Activated T-cell treated with anti-CD3 and anti-CD28 coated beads for 4 hours (primary cell): ENCODE measurements at places on chromosomes 1 and 21.

- no peak for DNase-seq
Observed at GRCh38 chr1:157700732-157701131, at the start of gene FCRL3. FCRL3 (minus strand) TSS chr1:157700769; CDS start chr1:157700489, 280 bp downstream.

GRCh38 chr1:50423670-50424000 is 392 bp upstream of the DMRTA2 start:
- no peak for DNase-seq

DNA sequence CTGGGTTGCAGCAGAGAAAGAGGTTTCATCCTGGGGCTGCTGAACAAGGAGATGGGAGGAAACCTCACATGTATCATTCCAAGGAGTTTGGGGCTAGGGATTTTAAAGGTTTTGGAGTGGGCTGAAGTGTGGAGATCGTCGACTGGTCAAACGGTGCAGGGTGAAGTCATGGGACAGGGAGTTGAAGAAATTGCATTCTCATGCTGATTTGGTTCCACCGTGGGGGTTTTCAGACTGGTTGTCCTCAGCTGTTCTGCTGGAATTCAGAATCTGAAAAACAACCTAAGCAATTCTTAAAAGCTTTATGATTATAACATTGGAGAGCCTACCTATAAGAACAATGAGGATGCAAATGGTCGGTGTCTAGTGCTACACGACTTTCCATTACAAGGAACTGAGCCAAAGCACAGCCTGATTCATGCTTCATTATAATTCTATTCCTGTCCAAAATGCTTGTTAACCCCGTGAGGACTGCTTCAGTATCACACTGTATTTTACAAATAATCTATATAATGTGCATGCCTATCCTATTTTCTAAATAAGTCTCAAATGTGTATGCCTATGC is 242.7 kb downstream of the TM2D1 start:
- no peak for DNase-seq

DNA sequence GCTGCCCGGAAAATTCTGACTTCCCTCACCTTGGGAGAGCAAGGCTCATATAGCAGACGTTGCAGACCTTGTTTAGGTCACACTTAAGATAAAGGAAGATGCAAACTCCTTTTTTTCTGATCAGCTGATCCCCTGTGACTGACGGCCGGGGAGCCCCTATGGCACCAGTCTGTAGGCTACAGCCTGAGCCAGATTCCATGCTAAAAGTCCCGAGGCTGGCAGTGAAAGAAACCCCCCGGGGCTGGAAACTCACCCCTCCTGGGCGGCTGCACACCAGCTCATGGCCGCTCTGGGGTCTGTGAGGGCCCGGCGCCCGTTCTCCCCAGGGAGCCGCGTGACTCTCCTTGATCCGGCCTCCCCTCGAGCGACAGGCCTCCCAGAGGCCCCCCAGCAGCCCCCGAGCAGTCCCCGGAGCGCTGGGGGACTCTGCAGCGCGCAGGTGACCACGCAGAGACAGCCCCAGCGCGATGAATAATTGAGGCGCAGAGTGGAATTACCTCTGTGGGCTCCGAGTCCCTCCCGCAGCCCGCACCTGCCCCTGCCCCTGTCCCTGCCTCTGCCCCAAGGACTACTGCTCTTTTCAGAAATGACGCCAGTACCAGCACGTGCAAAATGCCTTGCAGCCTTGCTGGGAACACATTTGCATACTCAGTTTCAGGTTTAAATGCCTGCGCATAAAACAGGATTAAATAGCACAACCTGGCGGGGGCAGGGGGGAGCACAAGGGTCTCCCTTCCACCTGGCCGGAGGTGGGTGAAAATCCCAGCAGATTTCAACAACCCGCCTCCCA is 62.6 kb upstream of the CLDN14 start:
- DNase-seq = no peak

DNA sequence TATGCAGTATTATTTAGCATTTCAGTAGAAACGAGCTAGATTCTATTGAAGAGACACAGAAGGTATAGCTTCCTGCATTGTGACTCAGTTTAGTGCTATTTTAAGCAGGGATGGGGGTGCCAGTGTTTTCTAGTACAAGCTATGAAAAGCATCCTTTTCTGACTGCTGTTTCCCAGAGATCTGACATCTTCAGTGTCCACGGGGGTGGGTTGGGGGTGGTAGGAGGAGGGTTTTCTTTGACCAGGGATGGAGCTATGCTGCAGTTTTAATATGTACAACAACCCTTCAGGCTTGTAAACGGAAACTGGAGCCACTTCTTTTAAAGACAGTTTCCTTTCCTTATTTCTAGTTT is 2.7 kb upstream of the NEGR1 start:
- DNase-seq = no peak

- no peak for DNase-seq
Observed at GRCh38 chr21:28397040-28397439, 595.6 kb downstream of the LTN1 start.

DNA sequence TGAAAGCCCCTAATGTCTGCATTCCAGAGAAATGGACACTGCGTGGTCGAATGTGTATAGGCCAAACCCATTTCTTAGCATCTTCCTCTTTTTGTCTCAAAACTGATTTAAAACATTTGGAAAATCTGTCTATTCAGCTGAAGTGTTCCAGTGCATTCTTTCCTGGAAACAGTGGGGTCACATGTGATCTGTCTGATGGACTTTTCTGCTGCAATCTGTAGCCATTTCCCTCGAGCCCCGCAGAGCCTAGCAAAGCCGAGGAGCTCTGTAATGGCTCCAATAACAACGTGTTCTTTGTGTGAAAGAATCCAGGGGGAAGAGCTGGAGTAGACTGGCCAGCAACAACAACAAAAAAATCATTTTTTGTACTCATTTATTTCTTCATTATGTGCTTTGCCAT is 329.3 kb downstream of the BARHL2 start:
- DNase-seq = no peak

GRCh38 chr1:205451202-205451601 is 4.6 kb downstream of the BLACAT1 start:
- no peak for DNase-seq

DNA sequence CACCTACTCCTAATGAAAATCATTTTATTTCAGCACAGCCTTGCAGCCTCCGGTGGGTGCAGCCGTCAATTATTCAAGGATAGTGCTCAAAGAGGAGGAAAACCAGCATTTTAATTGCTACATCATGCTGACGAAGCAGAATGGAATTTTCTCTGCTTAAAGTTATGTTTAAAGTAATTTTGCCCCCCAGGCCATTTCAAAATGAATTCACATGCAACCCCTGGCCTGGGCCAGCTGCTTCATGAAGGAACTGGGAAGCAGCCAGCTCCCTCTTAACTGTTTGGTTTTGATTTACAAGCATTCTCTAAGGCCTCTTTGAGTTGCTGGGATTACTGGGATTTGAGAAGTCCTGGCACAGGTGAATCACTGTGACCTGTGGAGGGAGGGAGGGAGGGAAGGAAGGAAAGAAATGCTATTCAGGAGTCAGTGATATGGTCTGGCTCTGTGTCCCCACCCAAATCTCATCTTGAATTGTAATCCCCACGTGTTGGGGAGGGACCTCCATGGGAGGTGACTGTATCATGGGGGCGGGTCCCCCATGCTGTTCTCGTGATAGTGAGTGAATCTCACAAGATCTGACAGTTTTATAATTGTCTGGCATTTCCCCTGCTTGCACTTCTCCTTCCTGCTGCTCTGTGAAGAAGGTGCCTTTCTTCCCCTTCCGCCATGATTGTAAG is 66.0 kb downstream of the PGBD5 start:
- DNase-seq = no peak

GRCh38 chr1:160081261-160081936 is at the start of gene KCNJ9:
KCNJ9 (plus strand) TSS chr1:160081538; CDS start chr1:160084031, 2,493 bp downstream.
- DNase-seq = no peak

DNA sequence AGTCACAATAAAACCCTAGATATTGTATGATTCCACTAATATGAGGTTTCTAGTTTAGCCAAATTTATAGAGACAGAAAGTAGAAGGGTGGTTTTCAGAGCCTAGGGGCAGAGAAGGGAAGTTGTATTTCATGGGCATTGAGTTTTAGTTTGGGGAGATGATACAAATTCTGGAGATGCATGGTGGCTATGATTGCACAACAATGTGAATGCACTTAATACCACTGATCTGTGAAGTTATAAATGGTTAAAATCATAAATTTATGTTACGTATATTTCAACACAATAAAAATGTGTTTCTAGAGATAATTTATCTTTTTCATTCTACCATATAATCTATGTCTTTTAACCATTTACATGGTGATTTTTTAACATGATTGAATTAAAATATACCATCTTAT is 779.3 kb upstream of the BRINP3 start:
- no peak for DNase-seq

- no peak for DNase-seq
Observed at GRCh38 chr1:53589043-53589887, 130.1 kb downstream of the DMRTB1 start.

- DNase-seq = peak; percentile 44
Observed at GRCh38 chr1:246566813-246567645, 773 bp downstream of the CNST start.

DNA sequence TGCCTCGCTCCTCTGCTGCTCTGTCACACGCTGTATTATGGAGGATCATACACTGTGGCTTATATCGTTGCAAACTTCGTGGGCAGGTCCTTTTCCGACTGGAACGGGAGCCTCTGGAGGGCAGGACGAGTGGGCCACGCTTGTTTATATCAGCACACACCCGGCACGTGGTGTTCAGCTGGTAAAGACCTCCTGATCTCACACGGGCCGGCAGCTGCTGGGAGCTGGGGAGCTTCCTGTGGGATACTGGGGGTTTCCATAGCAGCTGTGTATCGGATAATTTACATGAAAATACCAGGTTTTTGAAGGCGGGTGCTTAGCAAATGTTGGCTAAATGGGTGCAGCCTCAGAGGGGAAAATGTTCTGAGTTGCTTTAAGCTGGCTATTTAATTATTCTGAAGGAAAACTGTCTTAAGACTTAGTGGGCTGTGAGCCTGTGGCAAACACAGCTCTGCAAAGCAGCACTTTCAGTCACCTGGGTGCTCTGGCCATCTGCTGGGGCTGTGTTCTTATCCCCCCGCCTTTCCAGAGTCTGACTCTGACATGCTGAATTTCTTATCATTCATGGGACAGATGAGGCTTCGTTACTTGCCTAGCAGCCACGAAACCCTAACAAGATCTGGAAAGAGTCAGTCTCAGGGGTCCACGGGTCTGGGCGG is 103.6 kb upstream of the GCLM start:
- no peak for DNase-seq

- no peak for DNase-seq
Observed at GRCh38 chr1:214276786-214277185, 4.2 kb upstream of the SMYD2 start.

GRCh38 chr1:3113047-3113740 is 44.2 kb downstream of the PRDM16 start:
- DNase-seq = no peak

DNA sequence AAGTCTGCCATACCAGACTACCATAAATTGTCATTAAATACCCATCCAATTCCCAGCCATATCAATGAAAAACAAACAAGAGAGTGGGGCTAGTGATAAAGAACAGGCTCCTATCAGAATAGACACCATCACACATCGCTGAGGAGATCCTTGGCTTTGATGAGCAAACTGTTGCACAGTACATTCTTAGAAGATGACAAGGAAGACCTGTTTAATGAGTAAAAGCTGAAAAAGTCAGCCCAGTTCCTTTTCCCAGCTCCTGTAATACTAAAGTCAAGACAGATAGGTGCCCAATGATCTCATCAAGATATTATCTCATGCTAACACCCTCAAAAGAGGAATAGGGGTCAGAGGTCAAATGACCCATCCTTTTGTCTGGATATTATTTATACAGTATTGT is 164.5 kb upstream of the COA6 start:
- no peak for DNase-seq

DNA sequence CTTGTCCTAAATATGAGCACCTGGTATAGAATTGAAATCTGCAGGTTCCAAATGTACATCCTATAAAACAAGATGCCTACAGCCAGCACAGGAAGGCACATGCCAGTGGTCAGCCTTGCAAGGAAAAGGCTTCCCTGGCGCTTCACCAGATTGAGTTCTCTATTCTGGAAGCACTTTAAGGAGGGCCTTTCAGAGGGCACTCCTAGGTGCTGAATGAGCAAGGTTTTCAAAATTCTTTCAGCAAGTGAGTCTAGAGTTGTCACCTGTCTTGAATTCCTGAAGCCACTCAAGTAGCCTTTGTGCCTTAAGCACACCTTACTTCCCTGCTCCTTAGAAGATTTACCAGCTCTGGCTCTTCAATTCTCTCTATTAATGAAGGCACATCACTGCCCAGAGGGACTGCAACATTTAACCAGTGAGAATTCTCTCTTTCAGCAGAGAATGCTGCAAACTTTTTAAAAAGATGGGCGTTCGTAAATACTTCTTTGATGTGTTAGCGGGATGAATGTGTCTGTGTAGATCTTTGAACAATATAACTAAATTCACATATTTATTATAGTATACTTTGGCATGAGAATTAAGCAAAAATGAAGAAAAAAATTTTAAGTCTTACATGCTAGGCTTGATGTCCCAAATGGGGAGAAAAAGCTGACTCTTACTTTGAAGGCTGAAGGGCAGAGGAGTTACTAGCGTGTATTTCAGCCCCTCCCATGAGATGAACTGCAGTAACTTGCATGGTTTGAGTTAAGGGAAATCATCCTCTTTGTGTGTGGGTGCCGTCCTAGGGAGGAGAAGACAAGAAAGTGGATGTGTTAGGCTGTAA is 162.0 kb downstream of the NTPCR start:
- DNase-seq = no peak

DNA sequence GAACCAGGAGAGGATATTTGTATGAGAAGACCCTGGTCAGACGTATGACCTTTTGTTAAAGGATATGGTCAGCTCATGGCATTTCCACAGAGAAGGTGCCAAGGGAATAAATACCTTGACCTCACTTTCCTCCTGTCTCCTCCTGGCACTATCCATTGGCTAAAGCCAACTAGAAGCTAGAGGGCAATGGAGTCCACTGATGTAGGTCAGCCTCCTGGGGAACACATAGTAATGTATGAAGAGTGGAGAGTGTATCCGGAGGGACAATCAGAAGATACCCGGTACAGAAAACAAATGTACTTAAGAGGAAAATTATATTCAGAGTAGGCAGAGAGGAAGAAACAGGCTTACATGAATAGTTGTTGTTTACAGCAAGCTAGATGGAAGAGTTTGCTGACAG is 698 bp upstream of the NTMT2 start:
- no peak for DNase-seq

- no peak for DNase-seq
Observed at GRCh38 chr1:160776178-160776577, 19.8 kb upstream of the LY9 start.

- no peak for DNase-seq
Observed at GRCh38 chr1:87333692-87334347, 5.1 kb downstream of the LMO4 start.

DNA sequence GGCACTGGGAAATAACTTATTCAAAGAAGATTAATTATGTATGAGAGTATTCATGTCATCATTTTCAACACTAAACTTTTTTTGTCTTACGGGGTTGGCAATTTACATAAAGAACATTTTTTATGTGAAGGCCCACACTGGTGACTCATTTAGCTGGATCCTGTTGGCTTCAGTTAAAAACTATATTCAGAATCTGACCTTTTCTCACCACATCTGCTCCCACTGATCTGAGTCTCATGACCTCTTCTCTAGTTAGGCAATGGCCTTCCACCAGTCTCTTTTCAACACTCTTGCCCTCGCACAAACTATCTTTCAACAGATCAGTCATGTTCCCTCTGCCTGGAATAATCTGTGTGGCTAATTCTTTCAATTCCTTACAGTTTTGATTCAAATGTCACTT is 53.4 kb downstream of the TMPRSS15 start:
- no peak for DNase-seq
